ENCODE measurements at places on chromosomes 7 and 10. TPM values are rescaled to one million over a fixed set of nuclear protein-coding genes. Genes with fewer than 3 reads are reported as not detected.

- no peak for DNase-seq
Observed at GRCh38 chr10:84140036-84140379, 699 bp downstream of the GHITM start.

- no peak for DNase-seq
Observed at GRCh38 chr7:47581804-47582763, at the start of gene TNS3. Gene TNS3 (minus strand): TSS chr7:47582111. CDS start chr7:47439636, 142,475 bp downstream.

DNA sequence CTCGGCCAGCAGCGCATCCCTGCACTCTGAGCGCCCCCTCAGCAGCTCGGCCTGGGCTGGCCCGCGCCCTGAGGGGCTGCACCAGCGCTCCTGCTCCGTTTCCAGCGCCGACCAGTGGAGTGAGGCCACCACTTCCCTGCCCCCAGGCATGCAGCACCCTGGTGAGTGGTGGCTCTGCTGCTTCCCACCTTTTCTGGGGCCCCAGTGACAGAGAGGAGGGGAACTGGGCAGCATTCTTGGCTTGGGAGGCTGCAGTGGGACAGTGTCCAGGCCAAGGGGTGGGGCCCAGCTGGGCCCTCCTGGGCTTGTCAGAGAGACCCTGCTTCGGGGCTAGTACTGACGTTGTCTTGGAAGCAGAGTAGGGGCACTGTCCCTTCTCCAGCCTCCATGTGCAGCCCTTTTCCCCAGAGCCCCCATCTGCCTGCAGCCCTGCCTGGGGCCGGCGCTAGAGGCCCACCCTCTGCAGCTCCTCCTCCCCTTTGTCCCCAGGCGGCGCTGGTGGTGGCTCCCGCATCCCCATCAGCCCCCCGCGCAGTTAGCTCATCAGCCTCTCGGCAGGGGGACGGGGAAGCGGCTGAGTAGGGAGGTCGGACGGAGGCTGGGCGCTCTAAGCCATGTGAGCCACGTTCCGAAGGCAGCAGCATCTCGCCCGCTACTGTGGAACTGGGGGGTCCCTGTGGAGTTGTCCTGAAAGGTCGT, 29.2 kb downstream of the GBX1 start:
- no peak for DNase-seq

The IL15RA gene
- polyA plus RNA-seq = 2.1 TPM

DNA sequence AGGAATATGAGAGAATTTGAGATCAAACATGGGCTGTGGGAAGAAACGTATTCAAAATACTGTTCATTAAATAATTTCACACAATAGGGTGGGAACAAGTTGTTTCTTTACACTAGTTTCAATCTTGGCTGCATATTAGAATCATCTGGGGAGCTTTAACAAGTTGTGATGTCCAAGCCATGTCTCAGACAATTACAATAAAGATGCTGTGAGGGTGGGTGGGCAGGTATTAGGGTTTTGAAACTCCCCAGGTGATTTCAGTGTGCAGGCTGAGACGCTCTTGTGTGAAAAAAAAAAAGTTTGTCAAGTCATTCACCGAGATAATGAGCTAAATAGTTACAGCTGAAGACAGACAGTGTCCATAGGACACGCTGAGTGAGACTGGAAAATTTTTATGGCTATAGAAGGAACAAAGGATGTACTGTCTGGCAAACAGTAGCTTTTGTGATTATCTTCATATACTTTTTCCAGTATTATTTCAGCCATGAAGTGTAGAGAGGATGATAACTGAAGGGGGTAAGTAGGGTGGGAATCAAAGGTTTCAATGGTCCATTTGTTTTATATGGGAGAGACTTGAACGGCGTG, 12.6 kb upstream of the LAMB4 start:
- no peak for DNase-seq

The KLHL7 gene
- 52.9 TPM for polyA plus RNA-seq

The TUBB8 gene
- 0.44 TPM for polyA plus RNA-seq

DNA sequence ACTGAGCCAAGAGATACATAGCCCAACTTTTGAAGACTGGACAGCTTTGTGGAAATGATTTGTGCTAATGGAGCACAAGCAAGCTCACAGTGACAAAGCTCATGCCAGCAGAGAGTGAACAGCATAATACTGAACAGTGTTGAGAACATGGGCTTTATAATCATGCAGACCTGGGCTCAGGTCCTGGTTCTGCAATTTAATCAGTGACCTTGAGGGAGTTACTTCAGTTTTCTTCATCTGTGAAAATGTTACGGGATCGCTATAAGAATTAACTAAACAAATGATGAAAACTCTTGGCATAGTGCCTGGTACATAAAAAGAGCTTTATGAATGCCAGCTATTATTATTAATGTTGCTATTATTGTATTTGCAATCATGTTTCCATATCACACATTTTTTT, 690.5 kb upstream of the LRRN3 start:
- no peak for DNase-seq

GRCh38 chr7:41747961-41748360, 45.1 kb upstream of the INHBA start:
- no peak for DNase-seq

DNA sequence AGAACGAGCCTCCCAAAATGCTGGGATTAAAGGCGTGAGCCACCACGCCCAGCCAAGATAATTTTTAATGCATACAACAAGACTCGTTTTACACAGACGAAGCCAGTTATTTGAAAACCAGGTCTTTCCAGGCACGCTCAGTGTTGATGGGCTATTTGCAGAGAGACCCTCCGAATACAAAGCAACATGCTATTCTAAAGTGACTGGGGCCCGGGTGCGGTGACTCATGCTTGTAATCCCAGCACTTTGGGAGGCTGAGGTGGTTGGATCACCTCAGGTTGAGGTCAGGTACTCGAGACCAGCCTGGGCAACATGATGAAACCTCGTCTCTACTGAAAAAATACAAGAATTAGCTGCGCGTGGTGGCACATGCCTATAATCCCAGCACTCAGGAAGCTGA, 795 bp upstream of the AZGP1 start:
- DNase-seq = no peak

DNA sequence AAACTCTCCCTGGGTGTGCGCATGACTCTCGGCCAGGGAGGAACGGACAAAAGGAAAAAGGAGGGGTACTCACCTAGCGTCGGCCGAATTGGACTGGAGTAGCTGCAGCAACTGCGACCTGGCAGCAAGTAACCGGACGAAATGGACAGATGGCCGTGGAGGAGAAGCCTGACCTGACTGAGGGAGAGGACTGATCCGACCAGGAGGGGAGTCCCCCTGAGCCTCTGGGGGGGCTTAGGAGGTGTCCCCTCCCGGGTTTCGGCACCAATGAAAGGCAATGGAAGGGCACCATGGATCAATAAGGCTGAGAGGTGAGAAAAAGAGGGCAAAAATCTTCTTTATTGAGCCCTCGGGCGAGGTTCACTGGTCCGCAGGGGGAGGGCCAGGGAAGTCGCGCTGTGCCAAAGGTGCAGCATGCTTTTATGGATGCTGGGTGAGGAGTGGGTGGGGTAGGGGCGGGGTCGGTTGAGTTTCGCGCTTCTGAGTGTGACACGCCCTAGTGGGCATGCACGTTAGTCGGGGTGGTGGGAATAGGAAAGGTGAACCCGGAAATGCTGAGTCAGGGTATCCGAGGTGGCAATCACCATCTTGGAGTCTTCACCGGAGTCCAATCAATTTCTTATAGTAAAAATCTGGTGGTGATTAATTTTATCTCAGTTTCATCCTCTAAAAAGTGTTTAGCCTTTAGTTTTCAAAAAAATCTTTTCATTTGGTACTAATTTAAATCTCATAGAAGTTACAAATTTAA, 638.5 kb upstream of the DPP6 start:
- no peak for DNase-seq

The SPAM1 gene
- not detected for polyA plus RNA-seq

- no peak for DNase-seq
Observed at GRCh38 chr10:133253361-133253955, 15.8 kb downstream of the VENTX start.

DNA sequence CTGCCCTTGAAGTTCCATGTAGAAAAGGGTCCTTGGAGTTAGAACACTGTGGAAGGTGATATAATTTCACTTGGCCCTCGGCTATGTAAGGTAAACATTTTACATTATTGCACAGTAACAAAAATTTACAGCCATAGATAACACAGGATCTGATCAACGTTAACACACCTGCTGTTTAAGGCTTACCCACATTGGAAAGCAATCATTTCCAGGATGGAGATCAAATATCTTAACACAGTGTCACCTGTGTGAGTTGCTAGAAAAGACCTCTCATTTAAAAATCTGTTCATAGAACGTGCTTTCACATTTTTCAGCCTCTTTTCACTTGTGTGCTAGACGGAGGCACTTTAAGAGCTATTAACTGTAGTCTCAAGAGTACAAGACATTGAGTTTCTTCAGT, 1.9 kb downstream of the TMEM229A start:
- DNase-seq = no peak

GRCh38 chr7:50418526-50419290, 31.4 kb downstream of the FIGNL1 start:
- DNase-seq = no peak

DNA sequence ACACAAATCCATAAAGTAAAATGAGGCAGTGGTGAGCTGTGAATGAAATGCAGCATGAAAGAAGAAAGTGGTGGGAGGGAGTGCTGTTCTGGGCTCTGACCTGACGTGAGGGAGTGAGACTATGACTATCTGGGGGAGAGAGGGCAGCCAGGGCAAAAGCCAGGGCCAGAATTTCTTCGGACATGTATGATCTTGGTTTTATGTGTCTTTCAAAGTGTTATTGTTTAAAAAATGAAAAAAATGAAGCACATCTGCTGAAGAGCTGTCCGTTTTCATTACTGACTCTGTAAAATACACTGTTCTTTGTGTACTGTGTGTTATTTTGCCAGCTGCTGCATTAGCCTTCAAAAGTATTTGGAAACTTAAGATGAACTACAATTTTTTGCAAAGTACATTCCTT, 70.2 kb upstream of the KLF14 start:
- no peak for DNase-seq

DNA sequence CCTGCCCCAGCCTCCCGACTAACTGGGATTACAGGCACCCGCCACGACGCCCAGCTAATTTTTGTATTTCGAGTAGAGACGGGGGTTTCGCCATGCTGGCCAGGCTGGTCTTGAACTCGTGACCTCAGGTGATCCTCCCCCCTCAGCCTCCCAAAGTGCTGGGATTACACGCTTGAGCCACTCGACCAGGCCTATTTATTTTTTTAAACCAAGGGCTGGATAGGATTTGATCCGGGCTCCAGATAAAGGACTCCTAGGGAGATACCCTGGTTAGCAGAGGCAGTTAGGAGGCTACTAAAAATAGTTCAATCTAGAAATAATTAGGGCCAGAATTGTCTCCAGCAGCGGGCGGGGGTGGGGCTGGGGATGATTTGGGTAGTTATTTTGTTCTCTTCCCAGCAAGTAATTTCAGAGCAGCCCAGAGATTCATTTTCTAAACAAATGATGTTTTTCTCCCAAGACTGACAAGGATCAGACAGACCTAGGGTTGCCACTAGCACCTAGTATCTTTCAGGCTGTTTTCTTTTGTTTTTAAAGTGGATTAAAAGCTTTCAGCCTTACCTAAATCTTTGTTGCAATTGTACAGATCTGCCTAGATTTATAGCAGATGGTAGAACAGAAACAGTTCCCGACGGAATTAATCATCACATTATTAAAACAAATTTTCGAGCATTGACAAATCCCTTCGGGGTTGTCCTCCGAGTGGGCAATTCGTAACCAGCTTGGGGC, 859 bp upstream of the SMC3 start:
- no peak for DNase-seq

The LIPM gene
- 0.13 TPM for polyA plus RNA-seq

DNA sequence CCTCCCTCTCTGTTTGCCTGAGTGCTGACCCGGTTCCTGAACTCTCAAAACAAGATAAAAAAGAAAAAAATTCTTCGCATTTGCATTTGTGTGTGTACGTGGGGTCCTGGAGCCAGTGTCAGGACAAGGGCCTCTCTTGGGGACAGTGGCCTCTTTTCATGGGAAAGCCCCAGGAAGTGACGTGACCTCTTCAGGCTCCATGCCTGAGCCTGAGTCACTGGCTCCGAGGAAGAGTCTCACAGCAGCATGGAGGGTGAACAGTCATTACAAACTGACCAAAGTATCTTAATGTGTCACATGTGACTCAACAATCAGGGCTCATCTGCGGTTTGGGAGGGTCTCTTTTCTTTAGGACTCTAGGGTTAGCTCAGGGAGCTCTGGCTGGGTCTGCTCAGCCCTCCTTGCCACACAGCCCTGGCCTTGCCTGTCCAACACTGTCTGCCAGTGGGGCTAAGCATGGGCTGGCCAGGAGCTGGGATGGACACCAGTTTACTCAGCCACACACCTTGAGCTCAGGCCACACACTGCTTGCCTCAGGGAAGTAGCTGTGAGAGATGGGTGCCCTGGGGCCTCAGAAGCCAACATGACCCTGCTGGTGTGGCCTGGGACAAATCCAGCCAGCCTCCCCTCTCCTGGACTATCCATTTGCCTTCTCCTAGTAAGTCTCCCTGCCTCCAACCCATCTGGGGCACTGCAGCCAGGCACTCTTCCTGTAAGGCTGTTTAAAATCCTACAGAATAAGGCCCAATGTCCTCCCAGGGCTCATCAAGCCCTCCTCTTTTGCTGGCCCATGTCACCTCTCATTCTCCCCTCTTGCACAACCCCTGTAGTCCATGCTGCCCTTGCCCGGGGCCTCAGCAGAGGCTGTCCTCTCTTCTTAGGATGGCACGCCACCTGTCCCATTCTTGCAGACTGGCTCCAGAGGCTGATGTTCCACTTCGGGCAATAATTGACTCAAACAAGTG, 10.5 kb downstream of the TMEM273 start:
- DNase-seq = no peak

The SCIN gene
- 118 TPM for polyA plus RNA-seq

DNA sequence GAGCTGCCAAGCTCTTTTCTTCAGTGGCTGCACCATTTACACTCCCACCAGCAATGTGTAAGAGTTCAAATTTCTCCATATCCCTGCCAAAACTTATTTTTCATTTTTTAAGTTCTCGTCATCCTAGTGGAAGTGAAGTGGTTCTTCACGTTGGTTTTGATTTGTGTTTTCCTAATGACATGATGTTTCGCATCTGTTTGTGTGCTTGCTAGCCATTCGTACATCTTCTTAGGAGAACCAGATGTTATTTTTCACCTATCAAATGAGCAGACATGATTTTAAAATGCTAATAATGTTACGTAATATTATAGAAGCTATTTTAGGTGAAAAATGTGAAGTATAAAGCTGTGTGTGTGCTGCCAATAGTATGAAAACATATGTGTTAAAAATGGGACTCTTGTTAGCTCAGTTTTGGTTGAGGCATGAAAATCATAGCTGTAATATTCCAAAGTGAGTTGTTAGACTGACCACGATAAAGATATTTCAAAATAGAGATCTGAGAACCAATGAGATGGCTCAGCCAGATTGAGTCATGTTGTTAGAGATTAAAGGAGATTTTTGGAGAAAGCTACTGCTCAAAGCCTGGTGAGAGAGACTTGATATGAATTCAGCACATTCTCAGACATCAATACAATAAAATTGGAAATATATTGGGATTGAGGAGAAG, 25.9 kb upstream of the GALNT11 start:
- DNase-seq = no peak

Data from left renal cortex interstitium (tissue), 4 donors.